Stimulated activated CD4-positive, alpha-beta T cell treated with anti-CD3 and anti-CD28 coated beads, TNF-alpha, amount 100 ng/mL, for 4 hours (primary cell): ENCODE measurements at places on chromosomes 16 and 17.

GRCh38 chr16:1932050-1933028 lies 10.7 kb downstream of the MSRB1 start:
- no peak for DNase-seq

DNA sequence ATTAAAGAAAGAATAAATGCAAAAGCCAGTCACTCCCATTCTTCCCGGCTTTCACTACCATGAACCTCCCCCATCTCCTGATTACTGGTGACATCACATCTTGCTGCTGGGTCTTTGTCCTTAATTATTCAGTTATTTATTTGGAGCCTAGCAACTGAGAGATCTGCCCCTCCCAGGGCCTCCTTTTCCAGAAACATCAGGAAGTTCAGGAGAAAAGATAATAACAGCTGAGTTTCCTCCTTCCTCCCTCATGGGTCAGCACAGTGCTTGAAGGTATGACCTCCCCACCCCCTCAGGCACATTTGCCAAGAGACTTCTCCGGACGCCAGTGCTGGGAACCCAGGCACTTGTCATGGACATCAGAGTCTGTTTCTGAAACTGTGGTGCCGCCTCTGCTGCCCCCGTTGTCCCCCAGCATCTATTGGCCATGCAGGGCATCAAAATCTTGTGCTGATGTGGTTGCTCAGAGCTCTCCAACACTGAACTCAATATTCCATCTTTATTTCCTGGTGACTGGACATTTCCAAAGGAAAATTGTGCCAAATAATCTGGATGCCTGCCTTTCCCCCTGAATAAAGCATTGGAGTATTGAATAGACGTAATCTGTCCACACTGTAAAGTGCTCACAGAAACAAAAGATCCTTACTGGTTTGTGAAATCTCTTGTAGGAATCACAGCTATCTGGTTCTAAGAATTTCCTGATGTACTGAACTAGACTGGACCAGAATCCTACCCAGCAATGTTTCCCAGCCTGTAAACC lies 71.8 kb downstream of the ZNF18 start:
- no peak for DNase-seq

GRCh38 chr16:65876056-65876408 lies 490.5 kb upstream of the CDH5 start:
- DNase-seq: no peak

DNA sequence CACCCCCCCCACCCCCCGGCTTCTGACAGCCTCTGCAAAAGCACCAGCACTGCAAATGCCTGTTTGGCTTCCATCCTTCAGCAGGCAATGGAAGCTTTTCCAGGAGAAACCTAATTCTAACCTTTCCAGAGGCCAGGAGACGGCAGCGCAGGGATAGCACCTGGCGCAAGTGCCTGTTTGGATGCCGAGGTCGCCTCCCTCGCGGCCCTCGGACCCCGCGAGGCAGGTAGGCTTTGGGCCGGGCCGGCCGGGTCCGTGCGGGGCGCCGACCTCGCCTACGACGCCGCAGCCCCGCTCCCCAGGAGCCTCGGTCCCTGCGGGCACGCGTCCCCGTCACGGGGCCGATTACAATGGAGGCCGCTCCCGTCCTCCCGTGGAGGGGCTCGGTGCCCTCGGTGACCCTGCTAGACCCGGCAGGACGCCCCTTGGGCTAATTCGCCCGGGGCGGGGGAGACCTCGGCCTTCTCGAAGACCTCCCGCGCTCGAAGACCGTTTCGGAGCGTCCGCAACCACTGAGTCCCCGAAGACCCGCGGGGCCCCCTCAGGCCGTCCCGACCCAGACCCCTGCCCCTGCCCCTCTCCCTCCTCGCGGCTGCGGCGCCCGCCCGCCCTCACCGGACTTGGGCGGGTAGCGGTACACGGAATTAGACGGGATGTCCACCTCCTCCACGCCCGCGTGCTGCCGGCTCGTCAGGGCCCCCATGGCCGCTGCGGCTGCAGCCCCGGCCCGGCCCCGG lies 587 bp downstream of the RNF157 start:
- DNase-seq: no peak

GRCh38 chr16:78122774-78123315 lies 23.4 kb downstream of the WWOX start:
- DNase-seq: no peak

GRCh38 chr16:88569614-88569984 lies 604 bp upstream of the ZC3H18 start:
- no peak for DNase-seq

DNA sequence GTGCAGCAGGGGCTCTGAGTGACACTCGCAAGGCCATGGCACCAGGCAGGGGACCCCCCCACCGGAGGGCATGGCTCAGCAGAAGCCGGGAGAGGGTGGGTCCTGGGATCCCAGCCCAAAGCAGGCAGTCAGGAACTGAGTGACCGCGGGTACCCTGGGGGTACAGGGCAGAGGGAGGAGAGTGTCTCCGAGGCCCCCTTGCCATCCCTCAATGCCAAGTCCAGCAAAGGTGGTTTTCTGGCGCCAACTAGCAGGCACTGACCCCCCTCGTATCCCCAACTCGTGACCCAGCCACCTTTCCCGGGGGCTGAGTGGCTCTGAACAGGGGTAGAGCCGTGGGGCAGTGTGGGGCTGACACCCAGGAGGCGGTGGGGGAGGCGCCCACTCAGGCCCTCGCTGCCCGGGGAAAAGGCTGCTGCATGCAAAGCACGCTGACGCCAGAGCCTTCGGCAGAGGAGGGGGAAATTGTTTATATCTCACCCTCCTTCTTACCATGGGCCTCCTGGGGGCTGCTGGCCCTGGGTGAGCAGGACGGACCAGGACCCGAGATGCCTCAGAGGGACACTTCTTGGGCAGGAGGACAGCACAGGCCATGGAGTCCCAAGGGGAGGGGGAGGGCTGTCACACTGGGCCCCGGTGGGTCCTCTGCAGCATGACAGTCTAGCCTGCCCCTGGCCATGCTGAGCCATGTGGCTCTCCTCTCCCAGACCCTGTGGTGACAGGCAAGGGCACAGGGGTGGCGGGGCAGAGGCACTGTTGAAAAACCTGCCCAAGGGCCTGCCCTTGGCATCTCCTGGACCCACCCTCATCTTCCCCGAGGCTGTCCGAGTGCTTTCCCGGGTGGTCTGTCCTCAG lies 14.6 kb upstream of the ENPP7 start:
- no peak for DNase-seq

DNA sequence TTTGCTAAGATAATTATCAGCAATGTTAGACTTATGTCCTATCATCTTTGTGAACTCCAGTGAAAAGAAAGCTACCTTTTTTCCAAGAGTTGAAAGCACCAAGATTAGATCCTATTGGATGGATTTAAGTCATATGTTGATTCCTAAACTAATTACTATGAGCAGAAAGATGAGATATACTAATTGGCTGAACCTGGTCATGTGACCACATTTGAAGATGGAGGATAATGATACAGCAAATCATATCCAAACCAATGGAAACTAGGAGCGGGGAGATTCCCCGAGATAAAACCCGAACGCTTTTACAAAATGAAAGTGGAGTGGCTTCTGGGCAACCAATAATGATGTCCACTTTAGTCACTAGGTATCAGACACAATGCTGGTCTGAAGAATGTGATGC lies 1060.2 kb upstream of the EEF2KMT start:
- no peak for DNase-seq

DNA sequence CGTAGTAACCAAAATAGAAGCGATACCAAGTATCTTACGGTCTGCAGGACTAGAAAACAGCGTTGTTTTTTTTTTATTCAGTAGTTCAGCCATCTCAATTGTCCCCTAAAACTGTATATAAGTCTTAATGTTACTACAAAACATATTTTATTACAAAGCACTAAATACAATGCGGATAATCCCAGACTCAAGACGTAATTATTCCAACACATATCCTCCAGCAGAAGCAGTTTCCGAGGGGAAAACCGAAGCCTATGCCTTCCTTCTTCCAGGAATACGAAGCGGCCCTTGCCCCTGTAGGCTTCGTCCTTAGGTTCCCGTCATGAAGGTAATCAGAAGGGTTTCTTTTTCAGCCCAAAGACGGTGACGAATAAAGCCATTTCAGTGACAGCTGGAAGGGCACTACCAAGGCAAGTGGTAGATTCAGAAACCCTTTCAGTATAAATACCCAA lies 2.3 kb downstream of the TMEM107 start:
- no peak for DNase-seq

- peak; percentile 37 for DNase-seq
These were observed 57.3 kb upstream of the CCL1 start for GRCh38 chr17:34420254-34420766.

DNA sequence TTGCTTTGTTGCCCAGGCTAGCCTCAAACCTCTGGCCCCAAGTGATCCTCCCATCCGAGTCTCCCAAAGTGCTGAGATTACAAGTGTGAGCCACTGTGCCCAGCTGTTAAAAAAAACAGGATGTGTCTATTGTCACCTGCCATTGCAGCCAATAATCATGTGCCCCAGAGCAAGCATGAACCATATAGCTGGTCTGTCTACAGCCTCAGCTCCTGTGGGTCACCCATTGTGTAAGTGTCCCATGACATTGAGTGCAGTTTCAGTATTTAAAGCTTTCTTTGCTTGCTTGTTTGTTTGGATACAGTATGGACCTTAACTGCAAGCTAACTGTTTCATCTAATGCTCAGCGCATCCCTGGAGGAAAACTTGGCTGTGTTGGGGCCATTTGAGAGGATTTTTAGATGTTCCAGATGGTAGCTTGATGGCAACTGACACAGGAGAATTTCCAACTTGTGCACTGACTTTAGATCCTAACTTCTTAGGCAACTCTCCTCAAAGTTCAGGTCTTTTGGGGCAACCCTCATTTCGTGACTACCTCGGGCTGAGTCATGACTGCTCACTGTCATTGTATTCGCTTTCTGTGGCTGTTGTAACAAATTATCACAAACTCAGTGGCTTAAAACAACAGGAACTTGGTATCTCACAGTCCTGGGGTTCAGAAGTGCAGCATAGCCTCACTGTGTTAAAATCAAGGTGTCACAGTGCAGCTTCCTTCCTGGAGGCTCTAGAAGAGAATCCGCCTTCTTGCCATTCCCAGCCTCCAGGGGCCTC lies 30.3 kb upstream of the ADORA2B start:
- DNase-seq: no peak

- no peak for DNase-seq
These were observed 31.4 kb downstream of the CAPNS2 start for GRCh38 chr16:55597928-55598327.

DNA sequence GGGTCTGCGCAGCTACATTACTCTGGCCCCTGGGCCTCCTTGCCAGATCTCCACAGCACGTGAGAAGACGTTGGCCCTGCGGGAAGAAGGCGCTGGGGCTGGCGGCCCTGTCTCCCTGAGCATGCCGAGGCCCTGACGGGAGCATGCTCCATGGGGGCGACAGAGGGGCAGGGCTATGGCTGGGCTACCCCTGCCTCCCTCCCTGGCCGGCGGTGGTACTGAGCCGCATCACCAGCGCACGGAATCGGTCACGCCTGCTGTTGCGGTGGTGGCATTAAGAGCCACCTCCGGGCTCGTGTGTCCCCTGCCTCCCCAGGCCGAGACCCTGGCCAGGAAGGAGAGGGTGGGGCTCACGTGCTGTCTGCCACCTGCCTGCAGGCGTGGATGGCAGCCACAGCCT lies 28.1 kb downstream of the MAPK8IP3 start:
- DNase-seq: no peak

DNA sequence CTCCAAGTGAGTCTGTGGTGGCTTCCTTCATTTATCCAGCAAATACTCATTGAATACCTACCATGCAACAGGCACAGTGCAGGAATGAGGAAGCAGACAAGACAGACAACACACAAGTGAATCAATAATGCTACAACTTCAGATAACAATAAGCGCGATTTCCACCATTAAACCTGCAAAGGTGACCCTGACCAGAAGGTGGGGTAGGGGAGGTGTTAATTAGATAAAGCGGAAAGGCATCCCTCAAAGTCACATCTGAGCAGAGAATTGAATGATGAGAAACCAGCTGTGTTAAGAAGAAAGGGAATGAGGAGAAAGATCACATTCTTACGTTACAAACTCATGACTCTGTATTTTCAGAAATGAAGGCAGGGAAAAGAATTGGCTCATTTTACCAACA lies 26.3 kb downstream of the ZZEF1 start:
- DNase-seq: no peak

GRCh38 chr16:72051818-72052217 lies 2.5 kb upstream of the HP start:
- no peak for DNase-seq

DNA sequence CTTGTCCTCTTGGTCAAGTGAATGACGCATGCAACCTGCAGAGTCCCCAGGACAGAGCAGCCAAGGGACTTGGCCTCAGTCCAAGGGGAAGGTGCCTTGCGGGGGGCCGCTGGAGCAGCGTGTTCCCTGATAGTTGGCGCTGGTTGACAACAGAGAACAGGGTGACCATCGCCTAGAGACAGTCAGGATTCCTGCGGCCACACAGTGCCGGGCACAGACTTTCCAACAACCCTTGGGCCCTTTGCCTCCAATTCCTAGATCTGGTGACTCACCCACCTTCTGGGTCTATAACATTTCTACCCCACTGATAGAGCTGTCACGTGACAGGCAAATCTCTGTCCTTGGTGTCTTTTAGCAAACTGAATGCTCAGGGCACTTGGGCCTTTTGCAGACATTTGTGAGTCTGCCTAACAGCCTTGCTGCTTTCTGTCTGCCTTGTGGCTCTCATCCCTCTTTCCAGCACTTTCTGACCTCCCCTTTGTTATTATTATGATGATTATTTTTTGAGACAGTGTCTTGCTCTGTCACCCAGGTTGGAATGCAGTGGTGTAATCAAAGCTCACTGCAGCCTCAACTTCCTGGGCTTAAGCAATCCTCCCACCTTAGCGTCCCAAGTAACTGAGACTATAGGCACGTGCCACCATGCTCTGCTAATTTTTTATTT lies 11.9 kb upstream of the TEDC2 start:
- no peak for DNase-seq

GRCh38 chr17:16439303-16439791 lies 24.0 kb downstream of the TRPV2 start:
- DNase-seq: no peak

GRCh38 chr17:70375813-70376770 lies 206.8 kb downstream of the KCNJ2 start:
- no peak for DNase-seq

DNA sequence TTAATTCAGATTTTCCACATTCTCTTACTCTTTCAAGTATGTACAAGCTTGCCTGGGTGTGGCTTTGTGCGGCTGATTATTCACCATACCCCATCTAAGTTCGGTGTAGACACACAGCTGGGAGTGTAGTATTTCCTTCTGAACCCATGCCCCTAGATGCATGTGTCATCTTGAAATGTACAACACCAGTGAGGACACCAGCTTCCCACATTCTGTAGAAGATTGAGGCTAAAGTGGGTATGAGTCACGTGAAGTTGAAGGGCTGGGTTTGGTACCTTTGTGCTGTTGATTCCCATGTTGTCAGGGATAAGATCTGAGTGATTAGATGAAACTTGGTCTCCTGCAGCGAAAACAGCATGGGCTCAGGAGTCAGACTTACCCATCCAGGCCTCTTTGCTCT lies 14.6 kb upstream of the DHX8 start:
- no peak for DNase-seq
